ENCODE measurements at places on chromosomes 5 and 9.

- no peak for DNase-seq
Measured at GRCh38 chr9:82447343-82447742, 458.8 kb downstream of the SPATA31D1 start.

DNA sequence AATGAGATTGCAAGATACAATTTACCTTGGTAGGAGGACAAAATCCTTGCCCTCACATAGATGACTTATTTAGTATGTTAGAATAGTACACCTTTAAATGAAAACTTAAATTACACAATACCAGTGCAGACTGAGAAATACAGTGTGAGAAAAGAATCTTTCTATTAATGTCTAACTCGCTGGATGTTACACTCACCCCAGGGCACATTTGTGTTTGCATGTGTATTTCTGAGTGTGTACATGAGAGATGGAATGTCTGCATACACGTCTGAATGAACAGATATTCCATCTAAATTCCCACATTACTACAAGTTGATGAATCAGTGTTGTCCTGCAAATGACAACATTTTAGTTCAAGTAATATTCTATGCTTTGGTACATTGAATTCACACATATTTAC is 99.8 kb downstream of the KLHL3 start:
- DNase-seq: no peak

DNA sequence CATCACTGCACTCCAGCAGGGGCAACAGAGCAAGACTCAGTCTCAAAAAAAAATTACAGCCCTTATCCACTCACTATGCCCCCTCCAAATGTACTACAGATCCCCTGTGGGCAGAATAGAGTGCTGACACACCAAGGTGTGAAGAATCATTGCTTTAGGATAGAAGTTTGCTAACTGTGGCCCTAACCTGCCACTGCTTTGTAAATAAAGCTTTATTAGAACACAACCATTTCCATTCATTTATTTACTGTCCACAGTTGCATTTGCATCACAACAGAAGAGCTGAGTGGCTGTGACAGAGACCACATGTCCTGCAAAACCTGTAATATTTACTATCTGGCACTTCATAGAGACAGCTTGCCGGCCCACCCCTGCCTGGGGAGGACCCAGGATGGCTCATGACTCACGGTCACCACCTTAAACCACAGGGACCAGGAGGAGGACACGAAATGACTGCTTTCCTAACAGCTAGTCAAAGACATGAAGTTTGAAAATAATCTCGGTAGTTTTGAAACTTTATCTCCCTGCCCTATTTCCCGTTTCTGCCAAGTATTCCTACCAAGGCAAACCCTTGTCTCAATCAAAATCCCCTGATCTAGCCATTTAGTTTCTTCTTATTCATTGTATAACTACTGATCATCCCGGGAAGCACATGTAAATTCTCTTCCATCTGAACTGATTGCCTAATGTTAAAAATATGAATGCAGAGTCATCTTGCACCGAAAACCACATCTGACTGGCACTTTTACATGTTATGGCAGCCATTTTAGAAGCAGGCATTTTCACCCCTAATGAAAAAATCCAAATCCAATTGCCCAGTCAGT is 206.1 kb downstream of the SLIT3 start:
- no peak for DNase-seq

DNA sequence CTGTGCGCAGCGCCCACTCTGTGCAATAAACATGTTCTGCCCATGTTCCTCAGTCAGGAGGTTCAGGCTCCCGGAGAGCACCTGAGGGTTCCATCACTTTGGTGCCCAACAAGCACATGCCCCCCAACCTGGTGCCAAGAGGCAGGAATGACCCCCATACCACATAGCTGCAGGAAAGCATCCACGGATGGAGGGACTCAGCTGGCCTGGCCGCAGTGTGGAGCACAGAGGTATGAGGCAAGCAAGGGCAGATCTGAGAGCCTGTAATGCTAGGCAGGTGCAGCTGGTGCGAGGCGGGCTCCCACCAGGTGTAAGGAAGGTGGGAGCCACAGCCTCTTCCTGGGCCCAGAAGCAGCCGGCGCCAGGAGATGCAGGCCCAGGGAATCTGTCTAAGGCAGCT is 4.3 kb upstream of the MRNIP start:
- no peak for DNase-seq

GRCh38 chr9:95028853-95029219 is 288.7 kb downstream of the FANCC start:
- DNase-seq: no peak

- no peak for DNase-seq
Measured at GRCh38 chr9:131319486-131319885, 30.0 kb downstream of the PLPP7 start.

- DNase-seq: no peak
Measured at GRCh38 chr5:50697739-50698138, 31.3 kb downstream of the PARP8 start.

GRCh38 chr5:173623789-173624188 is 7.3 kb upstream of the BOD1 start:
- no peak for DNase-seq

- DNase-seq: no peak
Measured at GRCh38 chr9:90881648-90882047, 80.0 kb downstream of the SYK start.

- DNase-seq: no peak
Measured at GRCh38 chr5:92504346-92504745, 1076.7 kb downstream of the NR2F1-AS1 start.

- DNase-seq: no peak
Measured at GRCh38 chr9:112535301-112535700, 48.7 kb downstream of the KIAA1958 start.

GRCh38 chr9:134879664-134880483 is 736 bp upstream of the FCN2 start:
- DNase-seq: no peak

GRCh38 chr5:57659886-57660285 is 177.3 kb upstream of the ACTBL2 start:
- no peak for DNase-seq

GRCh38 chr9:38259056-38259455 is 133.4 kb upstream of the ALDH1B1 start:
- DNase-seq: no peak

GRCh38 chr5:18299166-18299565 is 664.9 kb downstream of the TAF11L14 start:
- no peak for DNase-seq

GRCh38 chr5:90813392-90813791 is 254.8 kb downstream of the ADGRV1 start:
- no peak for DNase-seq
